ENCODE measurements at places on chromosomes 6 and 20.

DNA sequence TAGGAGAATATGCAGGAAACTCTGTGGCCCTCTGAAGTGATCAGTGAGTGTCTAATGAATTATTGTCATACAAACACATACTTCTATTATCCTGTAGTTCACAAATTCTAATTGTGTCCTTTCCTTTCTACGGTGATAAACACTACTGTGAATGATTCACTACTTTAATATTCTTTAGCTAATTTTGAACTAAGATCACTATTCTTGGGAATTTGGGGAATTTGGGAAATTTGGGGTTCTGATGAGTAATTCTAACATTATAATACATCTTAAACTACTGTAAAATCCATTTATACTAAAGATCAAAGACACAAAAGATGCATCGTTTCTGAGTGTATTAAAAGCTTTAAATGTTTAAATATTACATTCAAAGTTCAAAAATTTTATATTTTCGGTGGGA is 1287.2 kb upstream of the CITED2 start:
- no peak for DNase-seq

GRCh38 chr6:81820980-81821379 is 68.5 kb upstream of the TENT5A start:
- no peak for DNase-seq

DNA sequence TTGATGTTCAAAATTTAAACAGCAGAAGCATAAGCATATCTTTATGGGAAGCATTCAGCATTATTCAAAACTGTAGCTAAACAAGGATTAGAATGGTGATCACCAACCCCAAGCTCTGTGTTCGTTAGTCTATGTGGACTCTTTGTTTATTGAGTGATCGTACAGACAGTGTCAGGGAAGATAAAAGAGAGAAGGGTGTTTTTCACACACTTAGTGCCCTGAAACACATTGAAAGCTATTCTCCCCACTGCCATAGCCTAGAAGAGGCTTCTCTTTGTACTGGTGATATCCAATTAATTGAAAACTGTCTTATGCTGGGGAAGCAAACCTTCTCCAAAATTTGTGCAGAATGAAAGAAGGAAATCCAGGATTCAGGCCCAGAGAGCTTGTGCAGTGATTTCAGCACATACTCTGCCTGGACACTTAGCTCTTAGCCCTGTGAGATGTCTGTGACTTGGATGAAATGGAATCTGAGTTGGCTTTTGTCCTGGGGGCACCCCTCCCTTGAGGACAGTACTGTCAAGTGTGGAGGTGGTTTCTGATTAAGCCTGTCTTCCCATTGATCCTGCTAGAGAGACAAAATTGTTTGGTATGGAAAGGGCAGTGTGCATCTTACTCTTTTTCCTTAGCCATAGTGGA is 125.7 kb upstream of the MTHFD1L start:
- no peak for DNase-seq

- no peak for DNase-seq
Observed at GRCh38 chr20:12306107-12306506, 388.4 kb downstream of the BTBD3 start.

DNA sequence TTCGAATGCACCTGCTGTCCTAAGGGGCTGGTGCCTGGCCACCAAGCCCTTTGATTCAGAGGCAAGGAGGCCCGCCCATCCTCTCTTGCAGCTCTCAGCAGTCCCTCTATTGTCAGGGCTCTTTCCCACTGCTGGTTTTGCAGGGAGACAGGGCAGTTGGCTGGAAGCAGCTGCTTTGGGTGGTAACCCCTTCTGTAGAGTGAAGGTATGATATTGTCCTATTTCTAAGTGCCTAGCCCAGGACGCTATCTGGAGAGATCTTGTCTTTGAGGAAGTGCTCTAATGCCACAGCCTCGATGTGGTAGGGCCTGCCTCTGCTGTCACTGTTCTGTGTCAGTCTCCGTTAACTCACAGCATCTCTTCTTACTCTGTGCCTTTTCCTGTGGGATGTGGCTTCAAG is 5.6 kb downstream of the PLCG1 start:
- no peak for DNase-seq

DNA sequence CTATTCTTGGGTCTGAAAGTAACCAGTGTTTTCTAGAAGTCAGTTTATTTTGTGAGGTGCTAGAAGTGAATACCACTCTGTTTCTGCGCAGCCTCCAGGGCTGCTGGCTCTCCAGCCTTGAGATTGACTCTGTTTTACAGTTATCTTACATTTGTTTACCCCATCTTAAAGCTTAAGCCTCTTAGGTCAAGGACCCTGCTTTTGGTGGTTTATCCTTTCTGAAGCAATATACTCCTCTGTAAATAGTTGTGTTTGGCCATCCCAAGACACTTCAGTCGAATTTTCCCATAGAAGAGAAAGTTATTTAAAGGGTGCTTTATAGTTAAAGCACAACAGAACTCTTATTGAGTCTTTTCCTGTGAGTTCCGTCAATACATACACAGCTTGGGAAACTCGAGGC is 190.6 kb upstream of the RSPO3 start:
- DNase-seq, result no peak

GRCh38 chr20:38466171-38466570 is 6.5 kb upstream of the RALGAPB start:
- no peak for DNase-seq

DNA sequence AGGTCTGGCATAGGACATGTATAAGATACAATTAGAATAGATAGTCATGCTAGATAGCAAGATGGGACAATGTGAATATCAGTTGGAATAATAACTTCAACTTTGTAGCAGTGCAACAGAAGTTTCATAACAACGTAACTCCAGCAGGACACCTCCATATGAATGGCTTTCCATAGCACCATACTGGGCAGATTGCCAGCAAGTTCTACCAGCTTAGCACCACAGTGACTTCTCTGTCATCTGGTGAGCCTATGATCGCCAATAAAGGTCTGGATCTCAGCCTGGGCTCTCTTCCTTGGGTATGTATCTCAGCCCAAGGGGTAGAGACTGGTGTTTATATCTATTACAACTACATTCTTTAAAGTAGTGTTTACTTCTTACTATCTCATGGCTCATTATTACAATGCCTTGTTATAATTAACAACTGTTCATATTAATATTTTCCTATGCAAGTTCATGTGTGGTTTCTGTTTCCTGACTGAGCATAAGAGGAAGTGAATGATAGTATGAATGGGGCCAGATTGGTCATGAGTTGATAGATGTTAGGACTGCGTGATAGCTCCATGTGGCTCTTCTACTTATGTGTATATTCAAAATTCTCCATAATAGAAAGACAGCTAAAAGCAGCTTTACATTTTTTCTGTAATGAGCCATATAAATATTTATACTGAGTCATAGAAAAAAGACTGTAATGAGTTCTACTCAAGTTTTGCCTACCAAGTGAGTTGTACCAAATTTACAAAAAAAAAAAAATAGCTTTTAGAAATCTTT is 22.9 kb downstream of the HTR1B start:
- DNase-seq, result no peak

DNA sequence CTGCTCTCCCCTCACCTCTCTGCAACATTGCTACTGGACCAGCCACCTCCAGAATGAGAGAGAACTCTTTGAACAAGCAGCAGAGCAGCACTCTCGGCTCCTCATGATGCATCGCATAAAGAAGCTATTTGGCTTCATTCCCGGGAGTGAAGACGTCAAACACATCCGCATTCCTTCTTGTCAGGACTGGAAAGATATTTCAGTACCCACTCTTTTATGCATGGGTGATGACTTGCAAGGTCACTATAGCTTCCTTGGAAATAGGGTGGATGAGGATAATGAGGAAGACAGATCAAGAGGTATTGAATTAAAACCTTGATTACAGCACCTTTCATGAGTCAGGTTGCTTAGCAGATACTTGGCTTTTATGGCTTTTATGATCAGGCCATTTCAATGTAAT is 4.3 kb downstream of the CALHM4 start:
- no peak for DNase-seq

DNA sequence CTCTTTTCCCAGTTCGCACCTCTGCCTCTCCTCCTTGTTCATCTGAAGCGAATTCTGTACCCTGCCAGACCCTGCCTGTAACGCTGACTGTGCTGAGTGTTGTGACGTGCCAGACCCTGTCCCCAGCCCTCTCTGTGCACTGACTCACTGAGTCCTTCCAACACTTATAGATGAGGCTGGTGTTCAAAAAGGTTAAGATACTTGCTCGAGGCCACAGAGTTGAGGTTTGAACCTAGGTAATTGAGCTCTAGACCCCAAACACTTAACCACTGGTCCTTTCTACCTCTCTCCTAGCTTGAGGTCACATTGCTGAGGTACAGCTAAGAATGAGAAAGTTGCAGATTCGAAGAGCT is 45.7 kb upstream of the NEDD9 start:
- peak; percentile 13 for DNase-seq

GRCh38 chr20:50580842-50581544 is 70.8 kb downstream of the PTPN1 start:
- no peak for DNase-seq

DNA sequence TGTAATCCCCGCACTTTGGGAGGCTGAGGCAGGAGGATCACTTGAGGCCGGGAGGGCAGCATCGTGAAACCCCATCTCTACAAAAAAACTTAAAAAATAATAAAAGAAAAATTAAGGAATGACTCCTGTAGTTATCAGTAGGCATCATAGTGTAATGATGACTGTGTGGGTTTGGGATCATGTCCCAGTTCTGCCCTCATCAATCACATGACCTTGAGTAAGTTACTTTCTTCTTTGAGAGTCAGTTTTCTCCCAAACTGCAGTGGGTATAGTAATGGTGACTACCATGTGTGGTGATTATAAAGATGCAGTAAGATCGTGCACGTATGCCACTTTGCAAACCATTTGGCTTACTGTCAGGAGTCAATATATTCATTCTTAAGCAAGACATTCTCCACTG is 89.2 kb downstream of the TXNDC5 start:
- DNase-seq, result no peak

- DNase-seq, result no peak
Observed at GRCh38 chr6:1042583-1043457, 269.1 kb upstream of the FOXQ1 start.

DNA sequence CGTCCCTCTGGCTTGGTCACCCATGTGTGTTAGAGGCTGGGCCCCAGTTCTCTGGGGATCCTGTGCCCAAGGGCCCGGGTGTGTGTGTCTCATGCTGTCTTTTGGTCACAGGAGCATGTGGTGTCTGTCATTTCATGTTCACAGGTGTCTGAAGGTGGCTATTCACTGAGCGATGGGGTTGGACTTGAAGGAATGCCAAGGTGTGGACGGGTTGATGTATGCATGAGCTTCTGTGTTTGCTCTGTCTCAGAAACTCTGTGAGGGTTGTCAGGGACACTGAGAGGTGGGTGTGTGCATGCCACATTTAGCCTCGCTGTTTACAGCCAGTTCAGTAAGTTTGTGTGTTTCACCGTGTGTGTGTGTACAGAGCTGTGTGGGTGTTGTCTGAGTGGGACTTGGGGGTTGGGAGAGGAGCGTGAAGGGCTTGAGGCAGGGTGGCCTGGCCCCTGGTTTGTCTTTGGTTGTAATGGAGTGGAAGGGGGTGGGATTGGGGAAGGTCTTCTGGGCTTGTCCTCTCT is 1.2 kb downstream of the DDR1 start:
- no peak for DNase-seq

GRCh38 chr20:60760256-60761000 is 491.6 kb upstream of the CDH4 start:
- no peak for DNase-seq

DNA sequence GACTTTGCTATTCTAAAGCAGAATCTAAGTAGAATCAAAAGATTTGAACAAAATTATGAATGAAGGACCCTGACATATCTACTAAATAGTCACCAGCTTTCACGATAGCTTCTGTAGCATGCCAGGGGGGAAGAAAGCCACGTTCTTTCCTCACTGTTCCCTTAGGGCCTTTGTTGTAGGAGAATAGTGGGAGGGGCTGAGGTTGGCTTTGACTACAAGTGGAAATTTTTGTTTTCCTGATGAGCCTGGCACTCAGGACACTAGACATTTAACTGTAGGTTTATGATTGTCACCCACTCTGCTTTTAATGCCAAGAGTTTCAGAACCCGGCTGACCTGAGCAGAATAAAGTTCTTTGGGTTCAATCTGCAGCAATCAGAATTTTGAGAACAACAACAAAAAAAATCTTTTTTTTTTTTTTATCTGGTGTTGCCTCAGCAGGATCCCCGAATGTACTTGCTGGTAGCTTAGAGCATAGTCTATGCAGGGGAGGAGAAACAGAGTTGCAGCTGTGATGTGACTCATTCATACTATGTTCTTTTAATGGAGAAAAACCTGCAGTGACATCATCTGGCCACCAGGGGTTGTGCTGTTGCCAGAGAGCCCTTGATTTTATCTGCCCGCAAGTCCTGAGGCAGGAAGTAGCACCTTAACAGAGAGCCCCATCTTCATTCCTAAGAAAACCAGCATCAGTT is 38.5 kb downstream of the TPD52L1 start:
- peak; percentile 54 for DNase-seq

Data from stimulated activated CD4-positive, alpha-beta T cell treated with anti-CD3 and anti-CD28 coated beads, Interleukin-1b, Interleukin-23, amount 100 ng/mL, for 24 hours (primary cell).